Astrocyte (in vitro differentiated cells and primary cell): ENCODE measurements at places on chromosomes 4 and X.

GRCh38 chrX:68183612-68184214 is 249.6 kb downstream of the OPHN1 start:
- DNase-seq = no peak

GRCh38 chr4:148901075-148901705 is 459.0 kb upstream of the NR3C2 start:
- DNase-seq = no peak

DNA sequence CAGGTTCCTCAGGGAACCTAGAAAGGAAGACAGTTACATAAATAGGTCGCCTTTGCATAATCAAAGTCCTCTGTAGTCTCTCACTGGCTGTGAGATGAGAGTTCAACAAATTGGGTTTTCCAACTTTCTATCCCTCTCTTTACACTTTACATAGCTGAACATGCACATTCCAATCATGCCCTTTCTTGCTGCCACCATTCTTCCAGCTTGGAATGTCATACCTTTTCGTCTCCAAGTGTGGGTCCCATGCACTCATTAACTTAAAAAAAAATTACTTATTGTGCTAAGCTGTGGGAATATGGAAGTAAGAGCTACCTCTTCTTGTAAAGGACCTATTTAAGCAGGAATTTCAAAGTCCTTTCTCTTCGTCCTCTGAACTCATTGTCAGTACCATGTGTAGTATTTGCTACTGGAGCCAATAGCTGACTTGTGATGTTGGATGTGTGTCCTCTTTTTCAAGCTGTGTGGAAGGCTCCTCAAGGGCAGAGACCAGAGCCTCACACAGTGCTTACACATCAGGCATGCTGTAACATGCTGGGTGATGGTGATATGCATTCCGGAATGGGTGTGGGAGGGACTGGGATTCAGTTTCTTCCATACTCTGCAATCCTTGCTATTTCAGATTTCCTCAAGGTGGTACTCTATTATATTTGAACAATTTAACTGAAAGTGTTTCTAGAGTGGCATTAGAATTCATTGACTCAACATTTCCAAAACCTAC is 7.1 kb downstream of the ENOPH1 start:
- DNase-seq = peak; percentile 16

DNA sequence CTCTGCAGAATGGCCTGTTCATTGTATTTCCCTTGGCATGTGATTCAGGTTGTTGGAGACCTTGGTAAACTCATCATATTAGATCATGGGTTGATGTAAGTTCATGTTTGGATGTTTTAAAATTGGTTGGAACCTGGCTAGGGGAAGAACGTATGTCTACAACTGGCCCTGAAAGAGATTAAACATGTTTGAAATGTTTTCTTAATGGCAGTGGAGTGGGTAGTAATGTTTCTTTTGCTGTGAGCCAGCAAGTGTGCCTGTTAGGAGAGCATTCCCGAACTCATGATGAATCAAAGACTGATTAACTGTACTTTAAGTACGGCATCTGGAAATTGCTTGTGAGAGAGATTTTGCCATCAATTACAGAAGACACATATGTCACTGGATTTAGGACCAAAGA is 44.5 kb upstream of the SLC4A4 start:
- DNase-seq = peak; percentile 66
